ENCODE measurements at places on chromosomes 2 and 18. TPM values are rescaled to one million over a fixed set of nuclear protein-coding genes. Genes with fewer than 3 reads are reported as not detected.

DNA sequence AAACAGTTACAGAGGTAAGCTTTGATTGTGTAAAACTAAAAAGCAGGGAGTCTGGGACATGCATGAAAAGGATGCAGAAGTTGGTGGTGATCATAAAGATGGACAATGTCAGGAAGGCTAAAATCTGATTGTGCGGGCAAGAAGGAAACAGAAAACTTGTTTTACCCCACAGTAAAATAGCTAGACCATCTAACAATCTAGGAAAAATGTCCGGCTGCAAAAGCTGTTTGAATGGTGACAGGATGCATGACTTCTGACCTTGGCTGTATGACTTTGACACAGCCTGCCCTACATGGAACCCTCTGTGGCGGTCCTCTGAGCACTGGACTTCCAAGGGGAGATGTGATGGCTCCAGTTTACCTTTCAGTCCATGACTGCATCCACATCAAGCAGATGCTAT lies 93.6 kb downstream of the RAPH1 start:
- no peak for DNase-seq

DNA sequence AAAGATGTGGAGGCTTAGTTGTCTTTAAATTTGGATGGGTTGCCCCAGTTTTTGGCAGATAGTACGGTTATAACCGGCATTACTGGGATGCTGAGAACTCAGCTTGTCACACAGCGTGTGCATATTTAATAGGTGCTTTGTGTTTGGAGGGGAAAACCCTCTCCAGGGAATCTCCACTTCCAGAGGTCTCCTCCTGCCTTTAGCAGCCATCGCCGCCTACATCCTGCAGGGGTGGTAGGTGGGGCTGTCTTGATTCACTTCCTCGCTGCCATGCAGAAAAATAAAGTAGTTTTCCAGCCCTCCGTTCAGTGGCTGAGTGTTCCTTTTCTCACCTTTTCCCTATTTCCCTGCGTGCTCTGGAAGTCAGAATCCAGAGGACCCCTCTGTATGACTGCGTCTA lies 76.4 kb downstream of the ITGB1BP1 start:
- DNase-seq: no peak

- DNase-seq: peak; percentile 29
These were observed 28.7 kb upstream of the SMIM21 start for GRCh38 chr18:75456199-75456631.

GRCh38 chr18:46408334-46408987 lies 248.6 kb downstream of the LOXHD1 start:
- DNase-seq: no peak

GRCh38 chr2:37688771-37689468 lies 17.5 kb upstream of the CDC42EP3 start:
- DNase-seq: no peak

DNA sequence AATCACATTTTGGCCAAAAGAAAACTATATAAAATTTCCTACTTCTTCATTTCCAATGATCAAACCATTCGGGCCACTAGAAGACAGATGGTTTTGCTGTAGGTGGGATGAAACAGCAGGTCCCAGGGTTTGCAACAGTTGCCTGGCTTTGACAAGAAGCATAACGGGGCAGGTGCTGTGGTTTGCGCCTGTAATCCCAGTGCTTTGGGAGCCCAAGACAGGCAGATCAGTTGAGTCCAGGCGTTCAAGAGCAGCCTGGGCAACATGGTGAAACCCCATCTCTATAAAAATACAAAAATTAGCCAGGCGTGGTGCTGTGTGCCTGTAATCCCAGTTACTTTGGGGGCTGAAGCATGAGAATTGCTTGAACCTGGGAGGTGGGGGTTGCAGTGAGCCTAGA lies 81.4 kb upstream of the XPO1 start:
- no peak for DNase-seq

- no peak for DNase-seq
These were observed 1323.9 kb upstream of the DDX18 start for GRCh38 chr2:116490511-116491145.

DNA sequence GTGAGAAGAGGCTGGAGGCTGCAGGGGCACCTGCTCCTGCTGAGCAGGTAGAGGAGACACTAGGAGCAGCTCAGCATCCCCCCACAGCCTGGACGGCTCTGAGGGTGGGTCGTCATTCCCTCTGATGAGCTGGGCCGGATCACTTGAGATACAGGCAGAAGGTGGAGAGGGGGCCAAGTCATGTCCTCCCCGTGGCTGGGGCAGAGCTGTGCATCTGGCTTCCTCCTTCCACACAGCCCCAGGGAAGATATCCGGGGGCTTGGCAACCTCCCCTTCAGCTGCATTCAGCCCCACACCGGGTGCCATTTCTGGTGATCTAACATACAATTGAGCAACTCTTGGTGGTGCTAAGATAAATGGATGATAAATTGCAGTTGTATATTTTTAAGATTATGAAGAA lies 236.9 kb downstream of the LDLRAD4 start:
- no peak for DNase-seq

DNA sequence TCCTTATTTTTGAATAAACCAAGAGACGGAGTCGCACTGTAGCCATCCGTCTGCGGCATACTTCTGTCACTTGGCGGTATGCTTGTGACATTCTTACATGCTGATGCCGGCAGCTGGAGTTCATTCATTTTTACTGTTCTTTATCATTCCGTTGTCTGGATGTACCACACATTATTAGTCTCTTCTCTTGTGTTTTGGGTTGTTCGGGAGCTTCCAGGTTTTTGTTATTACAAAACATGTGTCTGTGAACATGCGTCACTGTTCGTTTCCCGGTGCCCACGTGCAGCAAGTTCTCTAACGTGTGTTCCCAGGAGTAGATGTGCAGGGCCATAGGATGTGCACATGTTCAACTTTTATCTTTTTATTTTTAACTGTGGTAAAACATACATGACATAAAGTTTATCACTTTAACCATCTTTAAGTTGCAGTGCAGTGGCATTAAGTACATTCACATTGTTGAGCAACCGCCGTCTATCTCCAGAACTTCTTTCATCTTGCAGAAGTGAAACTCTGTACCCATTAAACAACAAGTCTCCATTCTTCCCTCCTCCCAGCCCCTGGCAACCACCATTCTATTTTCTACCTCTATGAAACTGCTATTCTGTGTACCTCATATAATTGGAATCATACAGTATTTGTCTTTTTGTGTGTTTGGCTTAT lies 40.1 kb downstream of the MTCL1 start:
- no peak for DNase-seq

- DNase-seq: no peak
These were observed 240.3 kb downstream of the AGAP1 start for GRCh38 chr2:235734168-235734567.

DNA sequence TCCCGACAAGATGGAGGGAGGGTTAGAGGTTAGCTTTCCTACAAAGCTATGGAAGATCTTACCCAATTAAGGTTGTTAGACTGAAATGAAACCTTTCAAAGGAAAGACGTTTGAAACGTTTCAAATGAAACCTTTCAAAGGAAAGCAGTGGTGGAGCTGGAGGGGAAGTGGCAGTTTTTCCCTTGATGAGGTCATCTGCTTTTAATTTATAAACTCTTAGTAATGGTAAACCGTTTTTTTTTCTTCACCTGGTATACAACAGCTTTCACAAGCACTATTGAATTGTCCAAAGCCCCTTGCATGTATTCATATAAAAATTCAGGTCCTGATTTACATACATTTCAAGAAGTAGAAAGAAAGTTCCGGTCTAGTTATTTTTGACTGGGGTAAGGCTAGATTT lies 7.4 kb downstream of the PMAIP1 start:
- no peak for DNase-seq

GRCh38 chr2:238586931-238587775 lies 160.4 kb downstream of the ASB1 start:
- DNase-seq: no peak

DNA sequence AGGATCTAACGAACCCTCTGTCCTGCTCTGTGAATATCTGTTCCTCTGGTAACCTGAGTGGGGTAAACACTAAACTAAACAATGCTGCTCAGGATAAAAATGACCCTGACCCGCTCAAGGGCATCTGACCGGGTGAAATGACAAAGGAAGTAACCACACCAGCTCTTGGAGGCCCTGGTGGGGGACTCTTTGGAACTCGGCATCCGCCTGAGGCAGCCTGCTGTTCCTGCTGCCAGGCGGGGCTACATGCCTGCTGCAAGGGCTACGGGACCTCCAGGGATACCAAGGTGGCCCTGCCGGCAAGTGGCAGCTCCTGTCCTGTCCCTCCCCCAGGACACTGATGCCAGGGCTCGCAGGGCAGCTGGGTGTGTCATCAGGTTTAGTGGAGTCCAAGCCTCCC lies 273.3 kb downstream of the HDAC4 start:
- DNase-seq: no peak

GRCh38 chr2:216897561-216898203 lies 37.8 kb upstream of the TNP1 start:
- DNase-seq: no peak

DNA sequence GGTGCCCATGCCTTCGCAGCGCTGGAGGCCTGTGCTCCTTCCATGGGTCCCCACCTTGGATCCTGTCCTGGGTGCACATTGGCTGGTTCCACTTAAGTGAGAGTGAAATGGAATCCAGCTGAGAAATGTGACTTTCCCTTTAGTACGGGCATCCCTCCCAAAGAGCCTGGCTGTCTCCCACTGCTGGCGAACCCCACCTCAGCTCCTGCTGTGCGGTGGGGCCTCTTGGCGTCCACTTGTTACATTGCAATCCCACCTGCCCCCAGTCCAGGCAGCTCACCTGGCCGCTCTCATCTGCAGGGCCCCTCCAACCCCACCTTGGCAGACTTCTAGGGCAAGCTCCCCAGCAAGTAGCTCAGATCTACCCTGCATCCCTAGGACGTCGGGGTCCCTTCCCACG lies 35.5 kb upstream of the GNAL start:
- no peak for DNase-seq

DNA sequence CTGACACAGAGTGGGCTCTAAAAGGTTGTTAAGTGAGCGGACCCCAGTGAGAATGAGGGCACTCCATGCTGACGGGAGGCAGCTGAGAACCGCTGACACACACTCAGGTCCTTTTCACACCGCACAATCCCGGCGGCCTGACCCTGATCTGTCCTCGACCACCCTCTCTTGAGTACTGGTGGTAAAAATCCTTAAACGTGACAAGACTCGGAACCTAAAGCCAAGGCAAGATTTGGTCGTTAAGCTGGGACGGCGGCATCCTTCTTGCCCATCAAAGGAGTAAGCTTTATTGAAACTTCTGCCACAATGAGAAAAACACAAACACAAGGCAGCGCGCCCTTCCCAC lies 569 bp downstream of the TMX3 start:
- DNase-seq: peak; percentile 53

- no peak for DNase-seq
These were observed 263.6 kb downstream of the XIRP2 start for GRCh38 chr2:167151894-167152293.

- no peak for DNase-seq
These were observed 17.9 kb downstream of the PCARE start for GRCh38 chr2:29056452-29056851.

DNA sequence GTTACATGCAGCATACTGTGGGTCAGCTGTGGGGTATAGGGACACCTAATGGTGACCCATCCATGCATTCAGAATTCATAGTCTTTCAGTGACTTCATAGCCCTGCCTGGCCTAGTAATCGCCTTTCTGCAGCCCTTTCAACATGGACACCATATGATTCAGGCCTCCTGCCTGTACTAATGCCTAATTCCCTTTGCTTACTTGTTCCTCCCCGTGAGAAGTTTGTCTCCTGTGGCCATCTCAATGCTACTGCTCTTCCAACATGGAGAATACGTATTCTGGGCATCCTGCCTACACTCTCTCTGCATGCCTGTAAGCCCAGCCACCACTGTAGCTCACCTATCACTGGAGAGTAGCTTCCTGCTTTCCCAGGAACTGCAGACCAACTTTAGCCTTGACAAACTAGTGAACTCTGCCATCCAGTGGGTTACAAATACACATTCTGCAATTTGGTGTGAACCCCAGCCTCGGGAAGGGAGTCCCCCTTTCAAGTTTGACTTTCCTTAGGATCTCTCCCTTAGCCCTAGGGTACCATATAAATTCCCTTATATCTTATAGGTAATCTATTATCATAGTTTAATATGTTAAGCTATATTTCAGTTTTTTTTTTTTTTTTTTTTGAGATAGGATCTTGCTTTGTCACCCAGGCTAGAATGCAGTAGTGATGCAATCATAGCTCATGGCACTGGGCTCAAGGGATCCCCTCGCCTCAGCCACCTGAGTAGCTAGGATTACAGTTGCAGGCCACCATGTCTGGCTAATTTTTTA lies 22.3 kb downstream of the M1AP start:
- no peak for DNase-seq

- DNase-seq: no peak
These were observed 311.4 kb downstream of the CTNNA2 start for GRCh38 chr2:79824086-79824786.

DNA sequence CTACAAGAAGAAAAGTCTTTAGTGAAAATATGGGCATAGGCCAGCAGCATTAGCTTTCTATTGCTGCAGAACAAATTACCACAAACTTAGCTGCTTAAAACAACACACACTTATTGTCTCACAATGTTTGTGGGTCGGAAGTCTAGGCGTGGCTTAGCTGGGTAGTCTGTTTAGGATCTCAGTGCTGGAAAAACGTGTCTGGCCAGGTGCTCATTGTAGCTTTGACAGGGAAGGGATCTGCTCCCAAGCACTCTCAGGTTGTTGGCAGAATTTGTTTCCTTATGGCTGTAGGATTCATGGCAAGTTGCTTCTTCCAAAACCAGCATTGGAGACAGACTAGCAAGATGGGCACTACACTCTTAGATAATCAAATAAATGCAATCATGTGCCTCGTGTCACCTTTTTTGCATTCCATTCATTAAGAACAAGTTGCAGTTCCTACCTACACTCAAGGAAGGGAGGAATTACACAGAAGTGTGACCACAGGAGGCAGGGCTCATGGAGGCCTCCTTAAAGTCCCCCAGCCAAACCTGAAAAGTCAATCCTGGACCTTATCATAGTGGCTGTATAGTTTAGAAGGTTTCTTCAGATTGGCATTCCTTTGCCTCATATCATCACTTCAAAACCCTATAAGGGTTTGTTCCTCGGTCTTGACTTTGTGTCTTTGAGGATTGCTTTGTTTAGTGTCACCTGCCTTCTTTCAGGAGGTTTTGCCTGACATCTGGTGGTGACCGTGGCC lies 17.3 kb downstream of the MRPL30 start:
- no peak for DNase-seq

GRCh38 chr18:33210575-33211189 lies 229.8 kb downstream of the CCDC178 start:
- DNase-seq: peak; percentile 46

DNA sequence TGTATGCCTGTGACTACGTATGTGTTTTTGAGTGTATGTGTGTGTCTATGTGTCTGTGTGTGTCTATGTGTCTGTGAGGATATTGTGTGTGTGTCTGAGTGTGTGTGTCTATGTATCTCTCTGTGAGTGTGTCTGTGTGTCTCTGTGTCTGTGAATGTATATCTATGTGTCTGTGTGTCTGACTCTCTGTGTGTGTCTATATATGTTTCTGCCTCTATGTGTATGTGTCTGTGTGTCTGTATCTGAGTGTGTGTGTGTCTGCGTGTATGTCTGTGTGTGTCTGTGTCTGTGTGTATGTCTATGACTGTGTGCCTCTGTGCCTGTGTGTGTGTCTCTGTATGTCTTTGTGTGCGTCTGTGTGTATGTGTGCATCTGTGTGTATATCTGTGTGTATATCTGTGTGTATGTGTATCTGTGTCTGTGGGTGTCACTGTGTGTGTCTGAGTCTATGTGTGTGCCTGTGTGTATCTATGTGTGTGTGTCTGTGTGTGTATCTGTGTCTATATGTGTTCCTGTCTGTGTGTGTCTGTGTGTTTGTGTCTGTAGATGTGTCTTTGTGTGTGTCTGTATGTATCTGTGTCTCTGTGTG lies 172.7 kb downstream of the MYCN start:
- DNase-seq: no peak

HOXD4 gene
- polyA plus RNA-seq: 4.8 TPM

PSMA8 gene
- not detected for polyA plus RNA-seq

DAW1 gene
- polyA plus RNA-seq: not detected

PROC gene
- 0.24 TPM for polyA plus RNA-seq

DYNAP gene
- not detected for polyA plus RNA-seq
